WTC11 (cell line): ENCODE measurements at places on chromosomes 1 and 21. TPM values are rescaled to one million over a fixed set of nuclear protein-coding genes. Genes with fewer than 3 reads are reported as not detected.
A peak's percentile ranks its signal among the peaks of the same experiment; 100 is the strongest.

- no peak for DNase-seq
- no peaks in the 10 kb centered on the region for H3K36me3 ChIP-seq
- H3K27ac ChIP-seq, result no peak overlapping the region
- H3K4me3 ChIP-seq, result no peak overlapping the region
- H3K4me1 ChIP-seq, result no peaks in the 10 kb centered on the region; the same call in 1 of the 2 replicates
Measured at GRCh38 chr1:211616231-211616964, 37.4 kb upstream of the SLC30A1 start.

- H3K27me3 ChIP-seq, result peaks cover 15% of the 10 kb centered on the region
- no peaks in the 10 kb centered on the region for H3K36me3 ChIP-seq
- peaks cover 15% of the 10 kb centered on the region for H3K4me1 ChIP-seq
- H3K27ac ChIP-seq, result no peak overlapping the region; the same call in 1 of the 2 replicates
Measured at GRCh38 chr1:2210084-2210653, 15.6 kb upstream of the FAAP20 start.

DNA sequence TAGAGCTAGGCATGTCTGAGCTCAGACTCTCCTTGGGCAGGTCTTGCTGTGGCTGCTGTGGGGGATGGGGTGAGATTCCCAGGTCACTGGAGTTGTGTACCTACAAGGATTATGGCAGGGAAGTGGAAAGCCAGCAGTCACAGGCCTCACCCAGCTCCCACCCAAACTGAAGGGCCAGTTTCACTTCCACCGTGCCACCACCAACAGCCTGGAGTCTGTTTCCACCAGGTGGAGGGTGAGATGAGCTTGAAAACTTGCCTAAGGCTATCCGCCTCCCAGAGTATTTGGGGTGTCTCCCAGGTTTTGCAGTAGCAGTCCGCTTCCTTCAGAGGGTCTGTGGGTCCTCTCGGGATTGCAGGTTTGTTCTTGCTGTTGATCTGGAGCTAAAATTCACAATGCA, 327.7 kb downstream of the PTPRC start:
- H3K4me3 ChIP-seq, result no peak overlapping the region
- H3K36me3 ChIP-seq, result no peaks in the 10 kb centered on the region
- H3K27me3 ChIP-seq, result no peaks in the 10 kb centered on the region

DNA sequence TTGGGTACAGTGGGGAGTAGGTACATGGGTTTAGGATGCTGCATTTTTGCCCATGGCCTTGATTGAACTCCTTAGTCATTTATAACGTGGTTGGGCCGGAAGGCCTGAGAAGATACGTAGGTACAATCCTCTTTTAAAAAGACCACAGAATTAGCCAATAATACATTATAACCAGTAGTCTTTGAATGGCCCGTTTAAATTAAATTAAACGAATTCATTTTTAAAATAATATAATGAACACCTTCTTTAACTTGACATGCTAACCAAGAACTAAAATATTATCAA, 20.1 kb upstream of the ADAR start:
- peak overlapping the region; percentile 99 for H3K27ac ChIP-seq
- no peak for DNase-seq
- H3K4me3 ChIP-seq, result peak overlapping the region; percentile 95
- H3K4me1 ChIP-seq, result peaks cover 10% of the 10 kb centered on the region
- peaks cover 13% of the 10 kb centered on the region for H3K36me3 ChIP-seq
- no peaks in the 10 kb centered on the region; the same call in 1 of the 2 replicates for H3K27me3 ChIP-seq

- H3K4me1 ChIP-seq, result no peaks in the 10 kb centered on the region
- H3K36me3 ChIP-seq, result peaks cover 2% of the 10 kb centered on the region; the same call in 1 of the 2 replicates
- H3K27ac ChIP-seq, result no peak overlapping the region
- no peak for DNase-seq
Measured at GRCh38 chr1:5926686-5927435, 65.4 kb downstream of the NPHP4 start.

DNA sequence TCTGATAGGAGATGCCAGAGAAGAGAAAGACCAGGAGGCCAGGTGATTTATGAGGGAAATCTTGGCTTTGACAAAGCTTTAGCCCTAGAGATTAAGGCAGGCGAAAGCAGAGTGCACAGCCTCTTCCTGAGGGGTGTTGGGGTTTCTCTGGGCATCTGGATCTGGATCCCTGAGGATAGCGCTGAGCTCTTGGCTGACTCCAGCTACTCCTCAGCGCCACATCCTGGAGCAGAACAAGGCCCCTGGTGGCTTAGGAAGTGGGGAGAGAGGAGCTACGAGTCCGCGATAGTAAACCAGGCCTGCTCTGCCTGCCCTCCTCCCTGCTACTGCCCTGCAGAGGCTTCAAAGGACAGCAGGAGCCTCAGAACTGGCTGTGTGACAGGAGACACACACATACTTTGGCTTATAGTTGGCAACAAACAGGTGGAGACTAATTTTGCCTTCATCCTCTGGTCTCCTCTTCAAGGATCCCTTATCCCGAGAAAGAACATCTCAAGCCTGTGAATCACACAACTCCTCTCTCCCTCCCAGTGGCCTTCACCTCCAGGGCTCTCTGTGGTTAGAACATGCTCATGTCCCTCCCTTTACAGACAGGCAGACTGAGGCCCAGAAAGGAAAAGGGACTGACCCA, 66.9 kb downstream of the TRABD2B start:
- H3K36me3 ChIP-seq, result no peaks in the 10 kb centered on the region
- H3K27me3 ChIP-seq, result no peaks in the 10 kb centered on the region
- no peak overlapping the region for H3K27ac ChIP-seq
- peaks cover 28% of the 10 kb centered on the region for H3K4me1 ChIP-seq

DNA sequence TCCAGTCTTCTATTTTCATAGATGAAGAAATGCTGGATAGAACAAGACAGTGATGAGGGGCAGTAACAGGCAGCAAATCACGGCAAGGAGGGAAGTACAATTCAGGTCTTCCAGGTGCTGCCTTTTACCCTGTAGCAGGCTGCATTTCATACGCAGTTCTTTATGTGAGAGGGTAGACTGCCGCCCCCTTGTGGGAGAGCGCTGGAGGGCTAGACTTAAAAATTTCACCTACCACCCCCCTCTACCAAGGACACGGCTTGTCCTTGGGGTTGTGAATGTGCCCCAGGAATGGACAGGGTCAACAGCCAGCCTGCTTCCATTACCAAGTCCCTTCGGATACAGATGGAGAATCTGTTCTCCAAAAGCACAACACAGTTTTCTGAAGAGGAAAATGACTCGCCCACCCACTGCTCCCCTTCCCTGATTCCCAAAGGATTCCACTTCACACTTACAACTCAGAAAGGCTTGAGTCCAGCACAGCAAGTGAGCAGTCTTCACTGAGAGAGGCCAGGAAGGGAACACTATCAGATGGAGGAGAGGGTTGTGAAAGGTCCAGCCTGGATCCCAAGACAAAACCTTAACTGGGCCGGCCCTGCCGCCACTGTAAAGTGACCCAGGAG, 7.4 kb downstream of the WDR77 start:
- H3K36me3 ChIP-seq, result peaks cover 83% of the 10 kb centered on the region
- peak overlapping the region; percentile 57; the same call in 1 of the 2 replicates for H3K27ac ChIP-seq
- H3K4me3 ChIP-seq, result no peak overlapping the region
- peak; percentile 75 for DNase-seq
- H3K27me3 ChIP-seq, result no peaks in the 10 kb centered on the region
- H3K4me1 ChIP-seq, result no peaks in the 10 kb centered on the region

GRCh38 chr1:26047278-26047874, 1.5 kb upstream of the SLC30A2 start:
- H3K27ac ChIP-seq, result no peak overlapping the region
- H3K36me3 ChIP-seq, result no peaks in the 10 kb centered on the region
- peaks cover 3% of the 10 kb centered on the region for H3K4me1 ChIP-seq
- DNase-seq, result no peak
- peak overlapping the region; percentile 59; the same call in 1 of the 2 replicates for H3K4me3 ChIP-seq
- peaks cover 94% of the 10 kb centered on the region for H3K27me3 ChIP-seq

GRCh38 chr1:160083968-160084770, 2.8 kb downstream of the KCNJ9 start:
- peak; percentile 93 for DNase-seq
- H3K27me3 ChIP-seq, result peaks cover 68% of the 10 kb centered on the region
- peaks cover 16% of the 10 kb centered on the region for H3K4me1 ChIP-seq
- peak overlapping the region; percentile 54 for H3K4me3 ChIP-seq
- H3K27ac ChIP-seq, result no peak overlapping the region; the same call in 1 of the 2 replicates

GRCh38 chr21:37065561-37066177, 7.2 kb downstream of the PIGP start:
- peaks cover 17% of the 10 kb centered on the region for H3K36me3 ChIP-seq
- peaks cover 5% of the 10 kb centered on the region for H3K4me1 ChIP-seq
- H3K4me3 ChIP-seq, result no peak overlapping the region

- H3K27me3 ChIP-seq, result peaks cover 2% of the 10 kb centered on the region; the same call in 1 of the 2 replicates
- peak; percentile 71 for DNase-seq
- peaks cover 5% of the 10 kb centered on the region for H3K36me3 ChIP-seq
- H3K4me3 ChIP-seq, result no peak overlapping the region
- H3K4me1 ChIP-seq, result no peaks in the 10 kb centered on the region
Measured at GRCh38 chr21:25350056-25350455, 257.2 kb downstream of the MRPL39 start.

GRCh38 chr21:45825219-45825618, 156.4 kb upstream of the COL6A1 start:
- H3K36me3 ChIP-seq, result no peaks in the 10 kb centered on the region
- H3K4me3 ChIP-seq, result no peak overlapping the region
- no peak overlapping the region for H3K27ac ChIP-seq
- H3K27me3 ChIP-seq, result no peaks in the 10 kb centered on the region
- H3K4me1 ChIP-seq, result peaks cover 24% of the 10 kb centered on the region
- no peak for DNase-seq

DNA sequence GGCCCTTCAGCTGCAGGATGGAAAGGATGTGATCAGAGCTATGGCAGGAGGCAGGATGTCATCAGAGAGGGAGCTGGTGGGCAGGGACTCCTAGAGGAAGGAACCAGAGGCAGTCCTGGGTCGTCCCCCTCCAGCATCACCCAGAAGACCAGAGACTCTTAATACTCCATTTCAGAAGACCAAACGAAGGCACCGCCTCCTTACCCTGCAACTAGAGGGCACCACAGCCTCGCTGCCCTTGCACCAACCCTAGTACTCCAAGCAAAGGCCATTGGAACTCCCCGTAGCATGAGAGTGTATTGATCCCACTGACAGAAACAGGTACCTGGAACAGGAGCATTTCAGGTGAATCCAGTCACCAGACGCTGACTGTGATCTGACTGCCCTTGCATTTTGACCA, 598.1 kb downstream of the NPHP4 start:
- H3K27ac ChIP-seq, result no peak overlapping the region
- peaks cover 84% of the 10 kb centered on the region for H3K36me3 ChIP-seq
- H3K27me3 ChIP-seq, result peaks cover 12% of the 10 kb centered on the region
- DNase-seq, result peak; percentile 11

DNA sequence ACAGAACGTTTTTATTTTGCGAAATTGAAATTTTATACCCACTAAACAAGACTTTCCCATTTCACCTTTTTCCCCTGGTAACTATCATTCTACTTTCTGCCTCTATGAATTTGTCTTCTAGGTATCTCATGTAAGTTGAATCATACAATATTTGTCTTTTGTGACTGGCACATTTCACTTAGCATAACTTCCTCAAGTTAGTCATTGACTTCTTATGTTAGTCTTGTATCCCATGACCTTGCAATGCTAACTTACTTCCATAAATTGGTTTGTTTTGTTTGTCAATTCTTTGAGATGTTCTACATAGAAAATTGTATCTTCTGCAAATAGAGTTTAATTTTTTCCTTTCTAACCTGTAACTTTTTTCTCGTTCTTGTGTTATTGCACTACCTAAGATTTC, 26.9 kb downstream of the SH3BP5L start:
- H3K27me3 ChIP-seq, result peaks cover 15% of the 10 kb centered on the region
- no peaks in the 10 kb centered on the region for H3K4me1 ChIP-seq
- H3K4me3 ChIP-seq, result no peak overlapping the region

- H3K4me1 ChIP-seq, result peaks cover 29% of the 10 kb centered on the region
- H3K36me3 ChIP-seq, result no peaks in the 10 kb centered on the region
- no peaks in the 10 kb centered on the region for H3K27me3 ChIP-seq
- H3K4me3 ChIP-seq, result no peak overlapping the region
Measured at GRCh38 chr1:171803045-171803444, 21.6 kb downstream of the METTL13 start.

DNA sequence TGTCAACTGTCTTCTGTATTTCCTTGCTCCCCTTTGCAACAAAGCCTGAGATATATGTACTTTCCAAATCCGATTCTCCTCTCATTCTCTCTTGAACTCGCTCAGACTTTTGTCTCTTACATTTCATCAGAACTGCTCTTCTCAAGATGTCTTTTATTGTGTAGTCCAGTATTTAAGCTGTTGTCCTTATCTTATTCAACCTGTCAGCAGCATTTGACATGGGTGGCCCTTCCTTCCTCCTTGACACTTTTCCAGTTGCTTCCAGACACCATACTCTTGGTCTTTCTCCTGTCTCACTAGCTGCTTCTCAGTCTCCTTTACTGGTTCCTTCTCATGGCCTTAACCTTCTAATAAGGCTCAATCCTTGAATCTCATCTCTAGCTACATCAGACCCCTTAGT, 47.0 kb downstream of the TSNAX start:
- H3K36me3 ChIP-seq, result no peaks in the 10 kb centered on the region
- no peaks in the 10 kb centered on the region for H3K27me3 ChIP-seq
- no peak overlapping the region for H3K27ac ChIP-seq

GRCh38 chr1:85889870-85890269, 181.6 kb upstream of the ZNHIT6 start:
- H3K27ac ChIP-seq, result no peak overlapping the region
- H3K4me1 ChIP-seq, result peaks cover under 1% of the 10 kb centered on the region; the same call in 1 of the 2 replicates
- no peaks in the 10 kb centered on the region for H3K36me3 ChIP-seq
- no peak for DNase-seq
- H3K27me3 ChIP-seq, result no peaks in the 10 kb centered on the region
- H3K4me3 ChIP-seq, result no peak overlapping the region

DNA sequence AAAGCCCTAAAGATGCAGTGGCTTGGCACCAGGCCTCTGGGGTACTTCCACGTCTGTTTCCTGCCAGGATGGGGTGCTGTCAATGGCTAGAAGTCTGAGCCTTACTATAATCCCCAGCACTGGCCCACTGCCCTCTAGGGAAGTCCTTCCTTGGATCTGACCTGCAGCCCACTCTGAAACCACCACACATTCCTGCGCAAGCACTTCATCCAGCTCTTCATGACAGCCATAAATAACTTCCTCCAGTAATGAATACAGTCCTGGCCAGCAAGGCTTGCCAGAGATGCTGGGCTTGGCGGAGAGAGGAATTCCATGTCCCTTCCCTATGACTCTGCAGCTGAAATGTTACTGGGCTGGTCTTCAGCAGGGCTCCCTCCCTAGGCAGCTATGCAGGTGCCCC, 32.6 kb downstream of the ALPL start:
- no peak overlapping the region for H3K27ac ChIP-seq
- no peaks in the 10 kb centered on the region for H3K27me3 ChIP-seq
- no peak for DNase-seq
- no peaks in the 10 kb centered on the region for H3K36me3 ChIP-seq

- H3K36me3 ChIP-seq, result no peaks in the 10 kb centered on the region
- no peak overlapping the region for H3K27ac ChIP-seq
Measured at GRCh38 chr1:225462429-225462713, 34.5 kb upstream of the LBR start.

- H3K4me1 ChIP-seq, result peaks cover 59% of the 10 kb centered on the region
- peaks cover 6% of the 10 kb centered on the region for H3K27me3 ChIP-seq
- no peak for DNase-seq
Measured at GRCh38 chr1:204566583-204566955, 50.4 kb downstream of the MDM4 start.

GRCh38 chr1:64282351-64282750, 78.9 kb downstream of the UBE2U start:
- H3K27ac ChIP-seq, result no peak overlapping the region
- no peaks in the 10 kb centered on the region for H3K36me3 ChIP-seq
- H3K4me1 ChIP-seq, result peaks cover 13% of the 10 kb centered on the region
- DNase-seq, result no peak
- no peak overlapping the region for H3K4me3 ChIP-seq

FCRL1 gene
- not detected in 3 replicates for total RNA-seq

LCE2A gene
- total RNA-seq, result not detected in 3 replicates

RAB4A gene
- total RNA-seq, result 67.9 to 80.0 TPM (median 79.2 TPM) in 3 replicates

PADI4 gene
- 0.26 to 0.39 TPM (median 0.27 TPM) in 3 replicates for total RNA-seq

BACH1 gene
- 46.2 to 48.7 TPM (median 47.8 TPM) in 3 replicates for total RNA-seq

TAF1A gene
- total RNA-seq, result 10.8 to 12.9 TPM (median 12.0 TPM) in 3 replicates

SLC35F3 gene
- total RNA-seq, result 0.85 to 1.2 TPM (median 0.94 TPM) in 3 replicates

SPATA17 gene
- total RNA-seq, result 0.34 to 1.3 TPM (median 0.46 TPM) in 3 replicates

SPATA45 gene
- 0.73 to 0.90 TPM (median 0.82 TPM) in 3 replicates for total RNA-seq

TNFAIP8L2 gene
- 0.15 TPM in 1 of 3 replicates, not detected in the others for total RNA-seq

FAM3B gene
- 1.4 to 3.6 TPM (median 3.0 TPM) in 3 replicates for total RNA-seq
